ENCODE measurements at places on chromosomes 7 and 10.

DNA sequence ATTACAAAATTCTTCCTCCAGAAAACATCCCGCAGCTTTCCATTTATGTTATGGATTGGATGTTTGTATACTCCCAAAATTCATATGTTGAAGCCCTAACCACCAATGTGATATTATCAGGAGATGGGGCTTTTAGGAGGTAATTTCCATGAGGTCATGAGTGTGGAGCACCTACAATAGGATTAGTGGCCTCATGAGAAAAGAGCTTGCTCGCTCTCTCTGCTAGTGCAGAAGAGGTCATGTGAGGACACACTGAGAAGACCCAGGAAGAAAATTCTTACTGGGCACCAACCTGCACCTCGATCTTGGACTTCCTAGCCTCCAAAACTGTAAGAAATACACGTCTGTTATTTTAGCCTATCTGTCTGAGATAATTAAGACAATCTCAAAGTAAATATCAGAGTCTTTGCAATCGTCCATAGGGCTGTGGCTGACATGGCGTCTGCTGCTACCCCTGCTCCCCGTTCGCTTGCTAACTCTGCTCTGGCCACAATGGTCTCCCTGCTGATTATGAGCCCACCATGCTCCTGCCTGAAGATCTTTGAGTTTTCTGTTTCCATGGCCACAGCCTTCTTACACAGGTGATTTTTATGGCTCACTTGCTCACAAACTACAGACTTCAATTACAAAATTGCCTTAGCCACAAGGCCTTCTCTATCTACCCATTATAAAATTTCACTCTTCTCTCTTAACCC is 333.3 kb downstream of the CACNA2D1 start:
- DNase-seq: no peak

GRCh38 chr7:113289140-113289740 is 170.9 kb upstream of the SMIM30 start:
- DNase-seq: no peak

DNA sequence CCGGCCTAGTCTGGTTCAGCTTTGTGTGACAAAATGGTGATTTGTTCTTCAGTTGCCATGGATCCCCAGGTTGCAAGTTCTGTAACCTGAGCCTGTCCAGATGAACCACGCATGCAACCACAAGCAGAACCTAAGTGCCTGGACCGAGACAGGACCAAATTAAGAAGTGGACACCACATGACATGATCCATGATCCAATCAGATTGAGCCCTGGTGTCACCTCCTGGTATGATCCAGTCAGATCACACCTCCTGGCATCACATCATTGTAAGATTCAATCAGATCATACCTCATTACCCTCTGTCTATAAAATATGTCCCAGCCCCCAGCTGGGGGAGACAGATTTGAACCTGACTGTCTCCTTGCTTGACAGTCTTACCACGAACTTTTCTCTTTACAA is 70.0 kb downstream of the MALSU1 start:
- no peak for DNase-seq

DNA sequence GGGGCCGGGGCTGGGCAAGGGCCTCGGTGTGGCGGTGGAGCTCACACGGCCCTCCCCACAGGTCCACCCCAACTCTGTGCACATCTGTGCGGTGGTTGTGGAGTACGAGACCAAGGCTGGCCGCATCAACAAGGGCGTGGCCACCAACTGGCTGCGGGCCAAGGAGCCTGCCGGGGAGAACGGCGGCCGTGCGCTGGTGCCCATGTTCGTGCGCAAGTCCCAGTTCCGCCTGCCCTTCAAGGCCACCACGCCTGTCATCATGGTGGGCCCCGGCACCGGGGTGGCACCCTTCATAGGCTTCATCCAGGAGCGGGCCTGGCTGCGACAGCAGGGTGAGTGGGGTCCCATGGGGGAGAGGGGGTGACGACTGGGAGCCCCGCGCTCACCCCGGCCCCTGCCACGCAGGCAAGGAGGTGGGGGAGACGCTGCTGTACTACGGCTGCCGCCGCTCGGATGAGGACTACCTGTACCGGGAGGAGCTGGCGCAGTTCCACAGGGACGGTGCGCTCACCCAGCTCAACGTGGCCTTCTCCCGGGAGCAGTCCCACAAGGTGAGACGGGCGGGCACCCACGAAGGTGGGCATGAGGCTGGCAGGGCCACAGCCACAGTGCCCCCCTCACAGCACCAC is 8.8 kb downstream of the TMEM120A start:
- no peak for DNase-seq

GRCh38 chr10:118266098-118266748 is 75.9 kb downstream of the FAM204A start:
- DNase-seq: no peak

GRCh38 chr7:68250143-68250542 is 1253.5 kb downstream of the TYW1 start:
- no peak for DNase-seq

- no peak for DNase-seq
Observed at GRCh38 chr10:122638106-122638505, 61.5 kb downstream of the C10orf120 start.

DNA sequence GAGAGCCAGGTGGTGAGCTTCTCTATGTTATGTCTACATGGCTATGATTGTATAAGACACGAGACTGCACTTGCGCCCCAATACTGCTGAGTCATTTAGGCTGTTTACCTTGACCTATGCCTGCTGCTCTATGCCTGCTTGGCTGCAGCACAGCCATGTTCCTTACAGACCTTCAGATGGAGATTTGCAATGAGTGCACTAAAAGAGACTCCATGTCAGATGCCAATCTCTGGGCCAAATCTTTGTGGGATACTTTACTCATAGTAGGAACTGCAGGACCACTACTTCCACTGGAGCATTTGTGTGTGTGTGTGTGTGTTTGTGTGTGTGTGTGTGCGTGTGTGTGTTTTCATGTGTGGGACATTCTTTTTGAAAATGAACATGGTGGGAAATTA is 50.0 kb upstream of the KMT2E start:
- no peak for DNase-seq

GRCh38 chr10:34655286-34656170 is 159.6 kb downstream of the PARD3 start:
- DNase-seq: no peak

- DNase-seq: no peak
Observed at GRCh38 chr7:45944058-45944457, 23.0 kb upstream of the IGFBP3 start.

- no peak for DNase-seq
Observed at GRCh38 chr7:155797262-155798250, 14.7 kb downstream of the SHH start.

DNA sequence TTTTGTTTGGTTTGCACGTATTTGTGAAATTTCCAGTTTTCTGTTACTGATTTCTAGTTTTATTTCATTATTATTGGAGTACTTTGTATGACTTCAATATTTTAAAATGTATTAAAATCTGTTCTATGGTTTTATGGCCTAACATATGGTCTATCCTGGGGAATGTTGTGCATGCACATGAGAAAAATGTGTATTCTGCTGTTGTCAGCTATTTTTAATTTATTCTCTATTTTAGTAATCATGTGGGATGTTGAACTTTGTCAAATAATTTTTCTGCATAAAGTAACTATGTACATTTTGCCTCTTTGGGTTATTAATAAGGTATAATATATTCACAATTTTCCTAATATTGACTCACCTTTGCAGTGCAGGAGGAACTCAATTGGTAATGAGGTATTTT is 46.7 kb downstream of the EBLN1 start:
- DNase-seq: no peak

GRCh38 chr7:69934144-69934903 is 336.0 kb downstream of the AUTS2 start:
- no peak for DNase-seq

DNA sequence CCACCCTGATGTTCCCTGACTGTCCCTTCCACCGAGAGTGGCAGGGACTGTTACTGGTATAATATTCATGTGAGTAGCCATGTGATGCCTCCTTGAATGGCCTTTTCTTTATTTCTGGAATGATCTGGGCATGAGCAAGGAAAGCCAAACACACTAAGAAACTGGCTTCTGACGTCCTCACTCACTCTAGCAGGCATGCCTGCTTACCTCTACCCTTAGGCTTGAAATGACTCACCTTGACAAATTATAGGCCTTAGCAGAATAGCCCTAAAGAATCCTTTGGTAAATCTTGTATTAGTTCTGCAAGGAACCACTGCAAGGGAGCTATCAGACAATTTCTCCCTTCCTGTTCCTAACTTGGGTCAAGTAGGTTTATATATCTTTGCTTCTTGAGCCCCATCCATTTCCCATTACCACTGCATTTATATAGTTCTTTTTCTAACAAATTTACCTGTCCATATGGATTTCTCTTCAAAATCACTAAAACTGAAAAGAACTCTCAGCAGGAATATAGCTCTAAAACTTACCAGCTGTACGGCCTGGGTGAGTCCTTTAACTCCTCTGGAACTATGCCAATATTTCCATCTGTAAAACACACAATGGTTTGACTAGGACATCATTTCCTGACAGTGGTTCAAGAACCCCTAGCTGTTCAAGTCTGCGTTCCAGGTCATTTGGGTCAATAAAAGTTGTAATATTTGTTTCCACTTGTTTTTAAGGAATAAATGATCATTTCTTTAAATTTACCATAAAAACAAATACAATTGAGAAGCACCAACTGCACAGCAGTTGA is 13.0 kb upstream of the NDUFA5 start:
- DNase-seq: no peak

- DNase-seq: no peak
Observed at GRCh38 chr7:27763983-27764508, 24.1 kb downstream of the TAX1BP1 start.

DNA sequence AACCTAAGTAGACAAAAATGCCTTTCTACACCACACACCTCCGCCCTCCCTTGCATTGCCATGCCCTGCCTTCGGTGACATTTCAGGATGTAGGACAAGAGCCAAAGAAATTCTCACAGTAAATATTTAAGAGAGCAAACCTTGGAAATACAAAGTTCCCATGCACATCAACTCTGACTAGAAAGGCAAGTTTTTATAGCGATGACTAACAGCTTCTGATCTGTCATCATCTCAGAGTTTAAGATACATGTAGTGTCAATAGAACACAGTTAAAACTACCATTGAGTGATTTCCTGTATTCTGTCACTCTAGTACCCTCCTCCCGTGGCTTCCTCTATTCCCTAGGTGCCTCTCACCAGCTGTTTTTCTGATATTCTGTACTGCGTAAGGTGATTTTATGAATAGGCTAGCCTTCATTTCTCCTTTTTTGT is 20.7 kb downstream of the SLC16A9 start:
- DNase-seq: no peak

DNA sequence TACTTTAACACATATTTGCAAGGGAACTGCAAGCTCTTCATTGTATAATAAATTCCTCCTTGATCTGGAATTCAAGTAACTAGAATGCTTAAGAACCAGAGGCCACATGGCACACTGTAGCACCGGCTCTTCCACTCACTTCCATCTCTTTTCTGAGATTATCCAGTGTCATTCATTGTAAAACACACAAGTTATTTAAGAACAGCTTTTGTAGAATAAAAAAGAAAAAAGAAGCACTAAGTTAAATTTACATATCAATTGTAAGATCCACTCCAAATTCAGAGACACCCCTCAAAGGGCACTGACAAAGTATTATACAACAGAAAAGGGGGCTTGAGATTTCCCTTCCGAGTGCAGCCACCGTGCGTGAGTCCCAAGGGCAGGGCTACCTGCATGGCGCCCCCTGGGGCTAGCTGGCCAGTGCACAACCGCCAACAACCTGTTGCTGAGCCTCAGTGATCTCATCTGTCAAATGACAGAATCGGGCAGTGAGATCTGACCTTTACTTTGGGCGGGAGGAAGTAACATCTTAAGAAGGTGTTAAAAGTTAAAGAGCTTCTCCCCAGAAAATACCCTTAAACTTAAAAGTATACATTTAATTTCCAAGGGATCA is 12.5 kb downstream of the GLI3 start:
- DNase-seq: no peak

DNA sequence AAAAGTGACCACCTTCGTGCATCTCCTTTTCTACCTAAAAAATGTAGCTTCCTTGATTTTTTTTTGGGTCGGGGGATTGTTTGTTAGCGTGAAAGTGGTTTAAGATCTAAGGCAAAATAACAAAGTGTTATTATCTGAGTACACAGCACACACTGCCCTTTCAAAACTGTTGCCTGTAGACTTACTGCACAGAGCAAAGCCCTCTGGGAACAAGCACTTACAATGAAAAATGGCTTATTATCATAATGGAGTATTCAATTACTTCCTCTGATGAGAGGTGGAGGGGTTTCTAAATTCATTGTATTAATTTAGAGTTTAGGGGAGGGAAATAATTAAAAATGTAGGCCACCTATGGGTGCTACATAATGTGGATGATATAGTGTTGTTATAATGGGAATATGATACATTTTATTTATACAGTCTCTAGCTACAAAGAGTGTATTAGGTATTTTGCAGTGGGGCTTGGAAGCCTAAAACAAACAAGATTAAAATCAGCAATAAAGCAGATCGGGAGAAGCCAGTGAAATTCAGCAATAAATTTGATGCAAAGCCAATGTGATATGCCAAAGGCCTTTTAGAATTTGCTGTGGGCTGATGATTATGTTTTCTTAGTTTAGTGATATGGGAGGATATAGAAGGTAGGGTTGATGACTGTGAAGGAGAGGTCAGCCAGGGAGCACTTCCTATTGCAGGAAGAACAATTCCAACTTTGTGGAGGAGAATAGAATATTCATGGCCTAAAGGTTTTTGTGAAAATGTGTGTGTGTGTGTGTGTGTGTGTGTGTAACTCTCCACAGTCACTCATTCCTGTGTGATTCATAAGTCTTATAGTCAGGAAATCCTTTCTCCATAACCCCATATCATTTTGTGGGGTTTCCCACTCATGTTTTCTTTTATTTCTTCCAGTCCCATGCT is 17.7 kb upstream of the EXOC4 start:
- no peak for DNase-seq

DNA sequence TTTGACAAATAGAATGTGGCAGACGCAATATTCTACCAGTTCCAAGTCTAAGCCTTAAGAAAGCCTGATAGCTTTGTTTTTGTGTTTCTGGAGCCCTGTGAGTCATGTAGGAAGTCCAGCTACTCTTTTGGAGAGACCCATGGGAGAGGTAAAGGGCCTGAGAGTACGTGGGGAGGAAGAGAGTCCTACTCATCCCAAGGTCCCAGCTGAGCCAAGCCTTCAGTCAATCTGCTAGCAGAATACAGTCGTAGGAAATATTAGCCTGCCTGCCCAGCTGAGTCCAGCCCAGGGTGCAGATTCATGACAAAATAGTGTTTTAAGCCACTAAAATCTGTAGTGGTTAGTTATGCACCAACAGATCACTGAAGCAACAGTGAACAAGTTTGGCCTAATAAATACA is 9.0 kb upstream of the GNA12 start:
- DNase-seq: no peak

DNA sequence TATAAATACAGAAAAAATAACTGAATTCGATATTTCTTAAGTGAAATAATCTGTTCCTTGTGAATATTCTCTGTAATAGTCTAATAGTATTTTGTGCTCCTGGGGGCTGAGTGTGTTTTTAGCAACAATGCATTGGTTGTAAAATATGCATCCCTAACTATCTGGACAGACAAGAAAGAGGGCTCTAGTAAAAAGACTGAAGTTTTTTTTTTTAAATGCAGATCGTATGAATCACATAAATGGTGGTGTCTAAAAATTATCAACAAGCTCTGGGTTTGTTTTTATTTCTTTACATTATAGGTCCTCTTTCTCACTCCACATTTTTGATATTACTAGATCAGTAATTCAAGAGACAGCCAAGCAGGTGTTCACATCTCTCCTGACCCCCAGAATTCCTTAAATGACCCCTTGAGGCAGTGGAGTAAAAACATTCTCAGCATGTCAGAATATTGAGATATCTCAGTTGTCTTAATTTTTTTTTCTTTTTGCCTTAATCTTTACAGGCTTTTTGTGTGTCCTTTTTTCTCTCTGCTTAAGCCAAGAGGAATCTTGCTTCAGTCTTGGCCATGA is 18.2 kb downstream of the ARID5B start:
- DNase-seq: no peak

Measured in stimulated activated CD4-positive, alpha-beta T cell treated with anti-CD3 and anti-CD28 coated beads, Interleukin-2, amount 100 ng/mL, for 24 hours (primary cell).